Epithelial cell of alveolus of lung (primary cell): ENCODE measurements at places on chromosomes 11 and 22. TPM values are rescaled to one million over a fixed set of nuclear protein-coding genes. Genes with fewer than 3 reads are reported as not detected.

Gene PARVG
- not detected in 2 replicates for total RNA-seq

Gene RCOR2
- total RNA-seq, result 6.9 and 10.9 TPM in 2 replicates

Gene TUBA8
- total RNA-seq, result 1.1 TPM in 1 of 2 replicates, not detected in the other

Gene ZDHHC5
- total RNA-seq, result 37.4 and 41.5 TPM in 2 replicates

Gene LIF
- total RNA-seq, result 12.9 and 52.8 TPM in 2 replicates

Gene GGTLC3
- total RNA-seq, result not detected in 2 replicates

Gene YPEL1
- total RNA-seq, result 0.52 and 4.1 TPM in 2 replicates

Gene CPT1A
- 4.9 and 20.8 TPM in 2 replicates for total RNA-seq

Gene KRTAP5-11
- not detected in 2 replicates for total RNA-seq

Gene CD3E
- not detected in 2 replicates for total RNA-seq

Gene ACTN3
- 3.3 TPM in 1 of 2 replicates, not detected in the other for total RNA-seq

Gene APOBEC3C
- 26.5 and 31.0 TPM in 2 replicates for total RNA-seq

Gene OPCML
- 0.13 TPM in 1 of 2 replicates, not detected in the other for total RNA-seq

Gene DTX4
- 2.3 and 5.7 TPM in 2 replicates for total RNA-seq

Gene ROM1
- total RNA-seq, result 2.7 and 11.6 TPM in 2 replicates

Gene MTA2
- 72.1 and 101 TPM in 2 replicates for total RNA-seq

Gene MYEOV
- total RNA-seq, result 1.0 and 3.9 TPM in 2 replicates

Gene LGR4
- 5.3 and 8.6 TPM in 2 replicates for total RNA-seq

Gene ALX4
- not detected in 2 replicates for total RNA-seq

Gene CDHR5
- 0.26 TPM in 1 of 2 replicates, not detected in the other for total RNA-seq

Gene GPR83
- under 0.01 TPM in 1 of 2 replicates, not detected in the other for total RNA-seq

Gene PARVA
- total RNA-seq, result 32.3 and 45.4 TPM in 2 replicates
